ENCODE measurements at places on chromosomes 5 and 9.

DNA sequence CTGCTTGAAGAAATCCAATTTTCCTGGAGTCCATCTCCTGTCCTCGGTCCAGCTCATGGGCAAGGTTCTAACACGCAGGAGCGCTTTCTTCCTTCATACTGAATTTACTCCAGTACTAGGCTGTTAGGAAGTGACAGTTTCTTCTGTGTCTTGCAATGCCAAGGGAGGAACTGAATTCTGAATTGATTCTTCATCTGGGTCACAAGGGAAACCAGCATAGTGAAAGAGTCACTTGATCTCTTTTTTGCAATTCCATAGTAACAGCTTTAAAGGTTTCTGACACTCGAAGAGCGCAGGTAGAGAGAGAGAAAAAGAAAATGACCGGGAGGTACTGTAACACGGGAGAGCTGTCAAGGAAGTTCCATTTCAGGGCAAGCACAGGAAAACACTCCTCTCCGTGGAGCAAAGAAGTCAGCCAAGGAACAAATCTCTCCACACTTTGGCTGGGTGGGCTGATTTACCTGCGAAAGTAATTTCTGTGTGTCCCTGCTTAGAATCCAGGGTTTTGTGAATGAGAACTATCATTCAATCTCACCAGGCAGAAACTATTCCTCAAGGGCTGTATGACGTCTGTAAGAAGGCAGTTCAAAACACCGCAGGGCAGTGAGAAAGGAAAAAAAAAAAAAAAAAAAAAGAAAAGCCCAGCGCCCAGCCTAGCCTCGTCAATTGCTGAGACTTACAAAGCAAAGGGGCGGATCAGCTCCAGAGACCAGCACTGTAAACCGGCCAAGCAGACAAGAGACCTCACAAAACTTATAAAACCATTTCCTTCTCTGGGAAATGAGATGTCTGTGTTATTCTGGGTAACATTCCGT is 617.8 kb downstream of the PDE4D start:
- DNase-seq = no peak

GRCh38 chr9:73146111-73146815 is 5.4 kb upstream of the ANXA1 start:
- no peak for DNase-seq

DNA sequence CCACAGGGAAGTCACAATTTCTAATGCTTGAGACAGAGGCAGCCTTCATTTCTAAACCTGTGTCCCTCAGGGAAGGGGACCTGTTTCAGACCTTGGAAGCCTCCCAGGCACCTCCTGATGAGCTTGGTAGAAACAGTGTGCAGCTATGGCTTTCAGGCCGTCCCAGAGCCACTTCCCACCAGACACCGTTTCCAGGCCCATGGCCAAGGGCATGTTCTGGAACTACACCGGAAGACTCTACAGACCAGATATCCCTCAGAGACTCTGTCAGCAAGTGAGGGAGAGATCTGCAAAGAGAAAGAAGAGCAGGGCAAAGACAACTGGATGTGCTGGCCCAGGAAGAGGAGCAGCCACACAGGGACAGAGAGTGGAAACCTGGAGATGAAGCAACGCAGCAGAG is 82.2 kb upstream of the HSPA9 start:
- no peak for DNase-seq

DNA sequence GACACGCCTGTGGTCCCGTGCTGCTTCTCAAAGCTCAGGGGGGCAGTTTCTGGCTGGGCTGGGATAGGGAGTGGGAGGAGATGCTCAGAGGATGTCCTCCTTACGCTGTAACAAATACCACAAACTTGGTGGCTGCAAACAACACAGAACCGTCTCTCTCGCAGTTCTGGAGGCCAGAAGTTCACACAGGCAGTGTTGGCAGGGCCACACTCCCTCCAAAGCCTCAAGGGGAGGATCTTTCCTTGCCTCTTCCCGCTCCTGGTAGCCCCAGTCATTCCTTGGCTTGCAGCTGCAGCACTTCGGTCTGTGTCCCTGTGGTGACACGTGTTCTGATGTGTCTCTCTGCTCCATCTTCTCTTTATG is 10.4 kb upstream of the ORM1 start:
- DNase-seq = no peak

All from stimulated activated CD8-positive, alpha-beta memory T cell treated with anti-CD3 and anti-CD28 coated beads, Interleukin-4, amount 100 ng/mL, for 24 hours (primary cell).